T-helper 2 cell (primary cell): ENCODE measurements at places on chromosomes 3 and 15.
A peak's percentile ranks its signal among the peaks of the same experiment; 100 is the strongest.

- no peak for DNase-seq
Measured at GRCh38 chr15:40633178-40633577, 39.1 kb downstream of the KNL1 start.

DNA sequence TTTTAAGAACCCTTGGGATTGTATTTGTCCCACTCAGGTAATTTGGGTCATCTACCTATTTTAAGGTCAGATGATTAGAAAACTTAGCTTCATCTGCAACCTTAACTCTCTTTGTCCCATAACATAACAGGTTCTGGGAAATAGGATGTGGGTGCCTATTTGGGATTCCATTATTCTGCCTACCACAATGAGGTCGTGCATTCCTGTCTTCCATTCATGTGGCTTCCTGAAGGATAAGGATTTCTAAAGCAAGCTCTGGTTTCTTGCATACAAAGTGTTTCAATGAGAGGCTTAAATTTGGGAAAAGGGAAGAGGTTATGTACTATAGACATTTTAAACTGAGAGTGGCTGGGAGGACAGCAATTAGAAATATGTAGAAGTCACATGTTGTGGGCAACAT lies 190.3 kb downstream of the MCTP2 start:
- no peak for DNase-seq

DNA sequence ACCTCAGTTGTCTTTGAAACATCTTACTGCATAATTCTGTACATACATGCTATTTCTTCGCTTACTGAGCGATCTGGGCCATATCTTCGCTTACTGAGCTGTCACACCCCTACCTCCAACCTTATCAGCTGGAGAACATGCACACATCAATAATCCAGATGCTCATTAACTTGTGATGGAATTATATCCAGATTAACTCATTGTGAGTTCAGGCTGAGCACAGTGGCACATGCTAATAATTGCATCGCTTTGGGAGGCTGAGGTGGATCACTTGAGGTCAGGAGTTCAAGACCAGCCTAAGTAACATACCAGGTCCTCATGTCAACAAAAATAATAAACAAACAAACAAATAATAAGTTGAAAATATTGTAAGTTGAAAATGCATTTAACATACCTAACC lies 19.3 kb upstream of the ANXA2 start:
- DNase-seq = no peak

GRCh38 chr3:186254676-186255650 lies 107.1 kb downstream of the DGKG start:
- DNase-seq = no peak

GRCh38 chr3:105906345-105906744 lies 37.5 kb upstream of the CBLB start:
- no peak for DNase-seq

DNA sequence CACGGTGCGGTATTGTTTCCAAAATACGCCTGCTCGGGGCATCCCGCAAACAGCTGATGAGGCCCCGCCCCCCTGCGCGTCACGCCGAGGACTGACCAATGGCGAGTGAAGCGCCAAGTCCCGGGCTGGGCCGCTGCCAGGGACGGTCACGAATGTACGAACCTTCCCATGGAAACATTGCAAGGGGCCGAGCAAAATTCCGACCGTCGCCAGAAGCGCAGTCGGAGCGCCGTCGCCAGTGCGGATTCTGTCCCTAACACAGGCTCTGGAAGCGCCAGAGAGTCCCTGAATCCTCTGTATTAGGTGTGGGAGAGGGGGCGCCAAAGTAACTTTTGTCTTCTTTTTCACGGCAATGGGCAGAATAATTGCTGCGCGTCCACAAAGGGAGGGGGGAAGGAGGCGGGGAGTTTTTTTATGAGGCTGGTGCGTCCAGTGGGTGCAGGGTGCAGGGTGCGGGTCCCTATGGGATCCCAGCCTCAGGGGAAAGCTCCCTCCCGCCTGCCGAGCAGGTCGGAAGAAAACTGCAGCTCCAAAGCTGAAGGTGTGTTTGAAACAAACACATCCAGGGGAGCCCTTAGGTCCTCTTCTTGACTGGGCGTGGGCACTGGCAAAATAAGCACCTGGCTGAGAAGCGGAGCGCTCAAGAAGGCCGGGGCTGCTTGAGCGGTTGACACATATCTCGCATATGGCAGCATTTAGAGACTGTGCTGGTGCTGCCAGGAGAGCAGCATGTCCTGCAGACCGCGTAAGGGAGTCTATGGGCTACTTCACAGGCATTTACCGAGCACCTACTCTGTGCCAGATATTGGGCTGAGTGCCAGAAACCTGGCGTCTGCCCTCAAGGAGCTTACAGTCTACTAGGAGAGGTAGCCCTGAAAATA lies at the start of gene BMF:
BMF (minus strand) TSS at position 25 of the 881 bp plus-strand sequence. CDS start 2,793 bp downstream, outside the sequence.
- DNase-seq = peak; percentile 98

- DNase-seq = no peak
Measured at GRCh38 chr3:15654127-15654526, 52.6 kb downstream of the BTD start.

DNA sequence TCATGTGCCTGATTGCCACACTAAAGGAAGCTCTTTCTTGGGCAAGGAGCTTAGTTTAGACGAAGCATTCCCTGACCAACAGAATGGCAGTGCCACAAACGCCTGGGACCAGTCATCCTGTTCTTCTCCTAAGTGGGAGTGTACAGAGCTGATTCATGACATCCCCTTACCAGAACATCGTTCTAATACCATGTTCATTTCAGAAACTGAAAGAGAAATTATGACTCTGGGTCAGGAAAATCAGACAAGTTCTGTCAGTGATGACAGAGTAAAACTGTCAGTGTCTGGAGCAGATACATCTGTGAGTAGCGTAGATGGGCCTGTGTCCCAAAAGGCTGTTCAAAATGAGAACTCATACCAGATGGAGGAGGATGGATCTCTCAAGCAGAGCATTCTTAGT lies 18.4 kb downstream of the SENP5 start:
- no peak for DNase-seq

DNA sequence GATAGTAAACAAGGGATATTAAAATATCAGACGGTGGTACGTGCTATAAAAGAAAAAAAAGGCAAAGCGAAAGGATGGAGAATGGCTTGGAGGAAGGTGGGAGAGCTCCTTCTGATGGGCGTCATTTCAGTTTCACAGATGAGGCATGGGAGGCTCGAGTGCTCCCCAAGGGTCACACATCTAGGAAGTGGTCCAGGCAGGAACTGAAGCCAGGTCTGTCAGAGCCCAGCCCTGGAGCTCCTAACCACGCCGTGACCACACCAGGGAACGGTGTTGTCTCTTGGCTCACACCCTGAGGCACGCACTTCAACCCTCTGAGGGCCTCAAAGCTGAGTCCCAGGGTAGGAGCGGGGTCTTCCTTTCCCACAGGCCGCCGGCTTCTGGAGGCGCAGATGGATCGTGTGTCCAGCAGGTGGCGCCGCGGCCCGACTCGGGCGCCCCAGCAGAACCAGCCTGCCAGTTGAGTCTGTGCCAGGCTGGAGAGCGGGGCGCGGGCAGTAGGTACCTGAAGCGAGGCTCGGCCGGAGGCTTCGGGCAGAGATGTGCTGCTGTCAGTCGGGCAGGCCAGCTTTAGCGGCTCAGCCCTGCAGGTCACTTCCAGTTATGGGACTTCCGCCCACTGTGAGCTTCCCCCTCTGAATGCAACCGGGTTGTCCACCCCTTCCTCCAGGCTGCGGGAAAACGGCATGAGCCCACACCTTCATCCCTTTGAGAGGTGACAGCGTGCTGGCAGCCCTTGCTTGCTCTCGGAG lies 68.1 kb downstream of the SLC6A1 start:
- peak; percentile 17 for DNase-seq

DNA sequence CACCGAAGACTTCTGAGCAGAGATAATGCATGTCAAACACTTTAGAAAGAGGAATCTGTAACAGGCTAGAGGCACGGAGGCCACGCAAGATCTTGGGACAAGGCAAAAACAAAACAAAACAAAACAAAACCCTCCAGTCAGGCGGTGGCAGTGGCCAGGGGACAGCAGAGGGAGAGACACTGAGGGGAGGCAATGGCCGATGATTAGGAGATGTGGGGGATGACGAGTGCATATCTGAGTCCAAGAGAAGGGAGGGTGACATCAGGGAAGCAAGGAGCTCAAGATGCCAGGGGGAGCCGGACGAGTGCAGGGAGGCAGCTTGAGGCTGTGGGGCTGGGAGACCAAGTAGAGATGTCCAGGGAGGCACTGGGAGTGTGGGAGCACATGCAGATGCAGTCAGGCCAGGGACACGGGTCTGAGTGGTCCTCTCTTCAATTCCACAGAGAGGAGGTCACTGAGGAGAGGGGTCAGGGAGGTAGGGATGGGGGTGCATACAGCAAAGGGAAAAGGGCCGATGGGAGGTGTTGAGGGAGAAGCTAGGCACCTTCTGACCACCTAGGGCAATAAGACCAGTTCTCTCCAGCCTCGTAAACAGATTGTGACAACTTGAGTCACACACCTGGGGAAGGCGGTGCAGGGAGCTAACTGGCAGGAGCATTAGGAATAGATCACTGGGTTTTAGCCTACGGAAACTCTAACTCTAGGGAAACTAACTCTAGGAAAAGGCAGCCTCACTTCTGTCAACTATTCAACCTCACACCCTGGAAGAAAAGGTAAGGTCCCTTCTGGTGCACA lies 29.6 kb downstream of the SLCO2A1 start:
- DNase-seq = no peak

DNA sequence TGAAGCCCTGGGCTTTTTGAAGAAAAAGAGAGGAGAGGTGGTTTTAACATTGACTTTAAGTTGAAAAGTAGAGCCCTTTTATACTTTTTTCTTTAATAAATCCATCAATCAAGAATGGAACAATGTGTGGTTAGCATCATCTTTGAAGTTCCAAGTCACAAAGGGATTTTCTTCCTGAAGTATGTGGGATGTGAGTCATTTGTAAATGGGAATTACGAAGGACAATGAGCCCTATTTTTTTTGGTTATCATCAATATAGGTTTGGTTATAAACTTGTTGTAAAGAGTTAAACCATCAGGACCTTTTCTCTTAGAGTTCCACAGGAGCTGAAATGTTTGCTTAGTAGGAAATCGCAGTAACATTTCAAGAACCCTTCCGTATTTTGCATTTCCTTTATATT lies 38.3 kb downstream of the PIK3CA start:
- DNase-seq = no peak
